ENCODE measurements at places on chromosomes 1 and 21. TPM values are rescaled to one million over a fixed set of nuclear protein-coding genes. Genes with fewer than 3 reads are reported as not detected.

DNA sequence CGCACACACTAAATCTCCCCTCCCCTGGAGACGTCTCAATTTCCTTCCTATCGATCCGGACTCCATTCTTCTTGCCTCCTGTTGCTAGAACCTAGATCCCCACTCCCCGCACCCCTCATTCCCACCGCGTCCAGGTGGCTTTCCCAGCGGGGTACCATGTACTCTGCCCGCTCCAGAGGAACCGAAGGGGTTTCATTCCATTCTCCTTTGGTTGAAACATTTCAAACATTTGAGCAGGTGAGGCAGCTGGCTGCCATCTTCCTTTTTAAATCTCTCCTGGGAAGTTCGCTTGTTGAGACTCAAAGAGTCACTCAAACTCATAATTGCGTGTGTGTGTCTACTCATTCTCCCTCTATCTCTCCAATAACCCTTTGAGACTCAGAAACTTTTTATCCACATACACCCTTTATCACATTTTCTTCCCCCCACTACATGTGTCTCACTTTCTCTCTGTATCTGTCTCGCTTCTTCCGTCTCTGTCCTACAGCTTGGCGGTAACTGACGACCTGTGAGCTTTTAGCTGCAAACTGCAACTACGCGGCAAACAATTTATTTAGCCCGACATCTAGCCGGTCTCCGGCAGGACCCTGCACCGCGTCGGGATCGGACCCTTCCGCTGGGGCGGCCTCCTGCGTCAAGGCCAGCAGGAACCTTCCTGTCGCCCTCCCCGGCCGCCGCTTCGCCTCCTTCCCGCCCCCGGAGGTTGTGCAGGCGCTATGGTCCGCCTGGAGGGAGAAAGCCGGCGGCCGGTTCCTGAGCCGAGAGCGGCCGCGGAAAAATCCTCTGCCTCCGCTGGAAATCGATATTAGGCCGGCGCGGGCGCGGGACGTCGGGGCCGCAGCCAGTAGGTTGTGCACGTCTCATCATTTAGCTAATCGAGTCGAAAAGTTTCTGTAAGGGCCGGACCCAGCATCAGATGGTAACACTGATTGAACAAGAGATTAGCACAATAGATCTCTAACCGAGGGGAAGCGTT lies 3.0 kb upstream of the FOXD3 start:
- DNase-seq, result peak; percentile 81
- H3K27me3 ChIP-seq, result peaks cover 80% of the 10 kb centered on the region
- peak overlapping the region; percentile 41 for H3K4me3 ChIP-seq
- no peaks in the 10 kb centered on the region for H3K36me3 ChIP-seq

DNA sequence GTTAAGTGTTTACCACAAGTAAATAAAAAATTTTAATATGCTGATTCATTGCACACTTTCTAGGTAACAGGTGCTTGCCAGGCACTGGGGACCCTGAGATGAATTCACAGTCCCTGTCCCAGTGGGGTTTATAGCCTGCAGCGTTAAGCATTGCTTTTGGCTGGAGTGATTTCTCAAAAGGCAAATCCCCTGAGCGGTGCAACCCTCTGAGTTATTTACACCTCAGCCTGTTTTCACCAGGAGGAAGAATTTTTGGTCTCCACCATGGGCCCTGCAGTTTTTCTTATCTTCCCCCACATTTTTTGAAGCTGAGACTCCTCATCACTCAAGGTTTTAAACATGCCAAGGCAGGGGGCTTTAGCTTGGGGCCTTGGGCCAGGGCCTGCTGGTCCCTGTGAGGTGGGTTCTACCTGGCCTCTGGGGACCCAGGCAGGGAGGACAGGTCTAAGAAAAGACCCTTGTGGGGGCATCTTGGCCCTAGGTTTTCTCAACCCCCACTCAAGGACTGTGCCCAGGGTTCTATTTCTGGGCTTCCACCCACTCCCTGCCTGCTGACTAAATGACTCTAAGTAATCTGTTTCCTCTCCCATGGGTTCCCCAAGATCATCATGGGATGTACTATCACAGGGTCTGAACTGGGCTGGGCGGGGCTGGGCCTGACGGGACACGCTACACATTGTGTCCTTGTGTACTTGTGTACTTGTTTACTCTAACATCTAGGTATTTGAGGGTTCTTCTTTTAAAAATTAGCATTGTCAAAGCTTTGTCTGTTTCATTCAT lies 10.2 kb upstream of the CHIT1 start:
- H3K27me3 ChIP-seq, result no peaks in the 10 kb centered on the region
- no peaks in the 10 kb centered on the region for H3K36me3 ChIP-seq
- no peak overlapping the region for H3K4me3 ChIP-seq
- H3K27ac ChIP-seq, result no peak overlapping the region
- H3K4me1 ChIP-seq, result no peaks in the 10 kb centered on the region

The FAM163A gene
- total RNA-seq, result 0.34 TPM

GRCh38 chr1:1892079-1892762 lies 1.3 kb upstream of the GNB1 start:
- H3K36me3 ChIP-seq, result no peaks in the 10 kb centered on the region
- no peak for DNase-seq
- H3K4me1 ChIP-seq, result peaks cover 64% of the 10 kb centered on the region
- peak overlapping the region; percentile 79 for H3K4me3 ChIP-seq
- H3K27ac ChIP-seq, result peak overlapping the region; percentile 98

The CNIH3 gene
- total RNA-seq, result 0.42 TPM

- H3K27ac ChIP-seq, result no peak overlapping the region
- no peak overlapping the region for H3K4me3 ChIP-seq
- no peak for DNase-seq
- H3K27me3 ChIP-seq, result no peaks in the 10 kb centered on the region
- no peaks in the 10 kb centered on the region for H3K36me3 ChIP-seq
Measured at GRCh38 chr1:103122983-103123720, 14.8 kb upstream of the COL11A1 start.

GRCh38 chr1:183968386-183968785 lies 69.1 kb downstream of the COLGALT2 start:
- no peak overlapping the region for H3K4me3 ChIP-seq
- H3K36me3 ChIP-seq, result no peaks in the 10 kb centered on the region
- no peak for DNase-seq
- H3K27ac ChIP-seq, result no peak overlapping the region
- no peaks in the 10 kb centered on the region for H3K4me1 ChIP-seq

The LCE1B gene
- total RNA-seq, result not detected

- H3K36me3 ChIP-seq, result peaks cover 66% of the 10 kb centered on the region
- DNase-seq, result no peak
- peaks cover 31% of the 10 kb centered on the region for H3K4me1 ChIP-seq
- H3K27ac ChIP-seq, result no peak overlapping the region
Measured at GRCh38 chr1:31678681-31679080, 25.1 kb downstream of the COL16A1 start.

- H3K4me3 ChIP-seq, result no peak overlapping the region
- H3K27me3 ChIP-seq, result no peaks in the 10 kb centered on the region
- no peak for DNase-seq
- H3K36me3 ChIP-seq, result no peaks in the 10 kb centered on the region
- H3K27ac ChIP-seq, result no peak overlapping the region
Measured at GRCh38 chr1:15308135-15308534, 61.1 kb downstream of the FHAD1 start.

- peaks cover 71% of the 10 kb centered on the region for H3K4me1 ChIP-seq
- no peaks in the 10 kb centered on the region for H3K27me3 ChIP-seq
- H3K27ac ChIP-seq, result peak overlapping the region; percentile 70
- no peak for DNase-seq
Measured at GRCh38 chr1:26705788-26706311, 10.0 kb downstream of the ARID1A start.

The LIX1L gene
- 50.1 TPM for total RNA-seq

The TIAM1 gene
- total RNA-seq, result 5.4 TPM

The ALX3 gene
- not detected for total RNA-seq

GRCh38 chr1:95086949-95087533 lies 14.3 kb upstream of the ALG14 start:
- DNase-seq, result no peak
- H3K36me3 ChIP-seq, result no peaks in the 10 kb centered on the region
- H3K27me3 ChIP-seq, result no peaks in the 10 kb centered on the region
- H3K27ac ChIP-seq, result peak overlapping the region; percentile 49

All from esophagus muscularis mucosa (tissue), 4 donors.